HT1080 (cell line): ENCODE measurements at places on chromosomes 1 and 21. TPM values are rescaled to one million over a fixed set of nuclear protein-coding genes. Genes with fewer than 3 reads are reported as not detected.

Gene CDCA8
- 29.3 and 38.4 TPM in 2 replicates for total RNA-seq

Gene SHC1
- total RNA-seq, result 126 and 173 TPM in 2 replicates

Gene TRPM2
- 0.40 and 1.4 TPM in 2 replicates for total RNA-seq

Gene ALPL
- not detected in 2 replicates for total RNA-seq

Gene ADORA3
- not detected in 2 replicates for total RNA-seq

Gene PTPN14
- total RNA-seq, result 47.5 and 63.0 TPM in 2 replicates

Gene CDC42
- 285 and 338 TPM in 2 replicates for total RNA-seq

Gene TNFRSF8
- total RNA-seq, result 6.1 and 7.7 TPM in 2 replicates

Gene COL24A1
- total RNA-seq, result not detected in 2 replicates

Gene PROK1
- not detected in 2 replicates for total RNA-seq

Gene INSRR
- total RNA-seq, result not detected in 2 replicates

Gene ZNF695
- 5.7 and 10.9 TPM in 2 replicates for total RNA-seq

Gene LINGO4
- total RNA-seq, result not detected in 2 replicates

Gene NDUFV3
- 57.5 and 64.9 TPM in 2 replicates for total RNA-seq

Gene GNG12
- total RNA-seq, result 115 and 144 TPM in 2 replicates

Gene LCE2B
- not detected in 2 replicates for total RNA-seq

Gene FAM167B
- total RNA-seq, result 0.17 and 0.95 TPM in 2 replicates

Gene SMIM12
- 63.2 and 64.2 TPM in 2 replicates for total RNA-seq

Gene S100A14
- 0.88 TPM in 1 of 2 replicates, not detected in the other for total RNA-seq

Gene UHMK1
- total RNA-seq, result 48.4 and 58.0 TPM in 2 replicates

Gene CFAP74
- total RNA-seq, result not detected in 2 replicates
